ENCODE measurements at places on chromosomes 3 and 15.

DNA sequence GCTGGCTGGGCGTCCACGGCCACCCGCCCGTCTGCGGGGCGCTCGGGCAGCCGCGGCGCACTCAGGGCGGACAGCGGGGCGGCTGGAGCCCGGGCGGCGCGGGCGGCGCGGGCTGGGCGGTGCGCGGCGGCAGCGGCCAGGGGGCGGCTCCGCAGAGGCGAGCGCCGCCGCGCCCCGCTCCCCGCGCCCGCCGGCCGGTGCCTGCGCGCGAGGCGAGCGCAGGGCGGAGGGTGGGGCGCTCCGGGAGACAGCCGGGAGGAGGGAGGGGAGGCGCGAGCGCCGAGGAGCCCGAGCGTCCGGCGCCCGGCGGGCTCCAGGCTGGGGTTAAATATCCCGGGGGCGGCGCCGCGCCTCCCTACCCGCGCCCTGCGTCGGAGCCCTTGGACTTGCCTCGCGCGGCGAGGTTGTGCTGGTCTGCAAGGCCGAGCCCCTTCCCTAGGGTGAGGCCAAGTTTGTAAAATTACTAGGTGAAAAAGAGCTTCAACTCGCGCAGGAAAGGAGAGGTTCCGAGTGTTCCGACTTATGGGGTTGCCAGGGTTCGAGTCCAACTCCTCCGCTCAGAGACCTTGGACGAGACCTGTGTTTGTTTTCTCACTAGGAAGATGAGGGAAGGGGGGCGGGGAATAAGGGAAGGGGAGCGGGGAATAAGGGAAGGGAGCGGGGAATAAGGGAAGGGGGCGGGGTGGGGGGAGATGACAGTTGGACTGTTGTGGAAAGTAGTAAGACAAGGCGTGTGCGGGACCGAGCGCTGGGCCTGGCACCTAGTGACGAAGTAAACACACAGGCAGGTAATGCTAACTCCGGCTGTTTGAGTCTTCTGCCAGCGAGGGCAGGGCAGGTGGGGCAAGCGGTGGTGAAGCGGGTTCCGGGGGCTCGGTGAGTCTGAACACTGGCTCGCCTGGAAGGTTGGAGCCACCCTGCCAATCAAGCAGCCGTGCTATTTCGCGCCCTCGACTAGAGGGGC, at the start of gene TNFAIP8L3:
Gene TNFAIP8L3 (minus strand): TSS at position 301 of the 964 bp plus-strand sequence. CDS start 311 bp downstream, outside the sequence.
- DNase-seq: no peak

DNA sequence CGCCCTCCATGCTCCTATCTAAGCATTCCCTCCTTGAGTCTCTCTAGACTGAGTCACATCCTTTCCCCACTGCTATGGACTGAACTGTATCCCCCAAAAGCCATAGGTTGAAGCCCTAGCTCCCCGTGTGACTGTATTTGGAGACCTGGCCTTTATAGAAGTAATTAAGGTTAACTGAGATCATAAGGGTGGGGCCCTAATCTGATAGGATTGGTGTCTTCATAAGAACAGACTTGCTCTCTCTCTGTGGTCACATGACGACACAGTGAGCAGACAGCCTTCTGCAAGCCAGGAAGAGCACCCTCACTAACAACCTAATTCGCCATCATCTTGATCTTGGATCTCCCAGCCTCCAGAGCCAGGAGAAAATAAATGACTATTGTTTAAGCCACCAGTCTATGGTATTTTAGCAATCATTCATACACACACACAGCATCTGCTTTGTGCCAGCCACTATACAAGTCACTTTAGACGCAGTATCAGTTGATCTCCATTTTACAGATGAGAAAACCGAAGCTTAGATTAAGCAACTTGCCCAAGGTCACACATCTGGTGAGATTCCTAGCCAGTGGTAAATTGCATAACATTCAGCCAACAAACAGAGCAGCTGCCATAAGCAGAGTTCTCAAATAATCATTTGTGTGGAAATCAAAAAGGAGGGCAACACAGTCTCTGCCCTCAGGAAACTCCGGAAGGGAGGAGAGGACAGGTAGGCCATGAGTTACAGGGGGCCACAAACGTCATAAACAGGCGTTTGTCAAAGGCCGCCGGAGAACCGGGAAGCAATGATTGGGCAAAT, 66.3 kb upstream of the HES1 start:
- DNase-seq: no peak

GRCh38 chr15:66939016-66939415, 126.4 kb upstream of the SMAD3 start:
- DNase-seq: no peak

DNA sequence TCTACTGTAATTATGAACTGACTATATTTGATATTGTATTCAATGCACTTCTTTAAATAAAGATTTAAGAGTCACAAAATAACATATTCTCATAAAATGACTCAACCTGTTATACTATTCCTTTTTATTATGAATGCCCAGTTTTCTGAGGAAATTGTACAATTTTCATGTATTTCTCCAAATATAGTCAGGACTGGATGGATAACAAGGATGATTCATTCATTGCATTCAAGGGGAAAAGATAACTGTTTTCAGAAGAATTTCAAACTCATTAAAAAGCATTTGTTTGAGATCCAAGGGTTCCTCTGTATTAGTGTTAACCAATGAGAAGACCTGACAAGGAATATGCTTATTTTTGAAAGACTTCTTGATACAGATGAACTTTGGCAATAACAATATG, 163.7 kb downstream of the MEIS2 start:
- DNase-seq: no peak

DNA sequence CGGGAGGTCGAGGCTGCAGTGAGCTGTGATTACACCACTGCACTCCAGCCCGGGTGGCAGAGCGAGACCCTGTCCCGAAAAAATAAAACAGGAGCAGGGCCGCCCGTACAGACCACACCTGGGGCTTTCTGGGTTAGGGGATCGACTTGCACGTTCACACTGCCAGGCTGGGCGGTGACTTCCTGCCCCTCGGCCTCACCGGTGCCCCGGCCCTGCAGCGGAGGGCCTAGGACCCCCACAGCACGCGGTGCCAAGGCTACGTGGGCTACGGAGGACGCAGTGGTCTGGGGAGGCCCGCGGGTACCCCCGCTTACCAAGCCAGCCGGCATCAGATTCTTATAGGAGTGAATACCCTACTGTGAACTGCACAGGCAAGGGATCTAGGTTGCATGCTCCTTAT, 11.6 kb upstream of the TTC14 start:
- DNase-seq: no peak

Data from stimulated activated effector memory CD8-positive, alpha-beta T cell treated with anti-CD3 and anti-CD28 coated beads, Interleukin-12 subunit alpha, Interleukin-12 subunit beta, amount 100 ng/mL, for 72 hours (primary cell).